ENCODE measurements at places on chromosomes 2 and 18. TPM values are rescaled to one million over a fixed set of nuclear protein-coding genes. Genes with fewer than 3 reads are reported as not detected.
A peak's percentile ranks its signal among the peaks of the same experiment; 100 is the strongest.

Gene POMC
- 5.8 TPM for total RNA-seq

Gene KCNG2
- not detected for total RNA-seq

Gene GAREM2
- 5.9 TPM for total RNA-seq

Gene GNAL
- 0.14 TPM for total RNA-seq

Gene DAPL1
- not detected for total RNA-seq

GRCh38 chr18:24427484-24427883 lies 1.0 kb downstream of the IMPACT start:
- no peak overlapping the region for H3K27ac ChIP-seq
- peaks cover 31% of the 10 kb centered on the region for H3K27me3 ChIP-seq
- DNase-seq = no peak
- peaks cover 11% of the 10 kb centered on the region for H3K4me1 ChIP-seq
- H3K4me3 ChIP-seq = peak overlapping the region; percentile 82
- H3K36me3 ChIP-seq = peaks cover 31% of the 10 kb centered on the region

GRCh38 chr18:34918856-34919255 lies 122.4 kb upstream of the MAPRE2 start:
- no peak overlapping the region for H3K27ac ChIP-seq
- H3K4me1 ChIP-seq = no peaks in the 10 kb centered on the region
- peaks cover 9% of the 10 kb centered on the region for H3K27me3 ChIP-seq
- no peak for DNase-seq
- no peaks in the 10 kb centered on the region for H3K36me3 ChIP-seq
- no peak overlapping the region for H3K4me3 ChIP-seq

DNA sequence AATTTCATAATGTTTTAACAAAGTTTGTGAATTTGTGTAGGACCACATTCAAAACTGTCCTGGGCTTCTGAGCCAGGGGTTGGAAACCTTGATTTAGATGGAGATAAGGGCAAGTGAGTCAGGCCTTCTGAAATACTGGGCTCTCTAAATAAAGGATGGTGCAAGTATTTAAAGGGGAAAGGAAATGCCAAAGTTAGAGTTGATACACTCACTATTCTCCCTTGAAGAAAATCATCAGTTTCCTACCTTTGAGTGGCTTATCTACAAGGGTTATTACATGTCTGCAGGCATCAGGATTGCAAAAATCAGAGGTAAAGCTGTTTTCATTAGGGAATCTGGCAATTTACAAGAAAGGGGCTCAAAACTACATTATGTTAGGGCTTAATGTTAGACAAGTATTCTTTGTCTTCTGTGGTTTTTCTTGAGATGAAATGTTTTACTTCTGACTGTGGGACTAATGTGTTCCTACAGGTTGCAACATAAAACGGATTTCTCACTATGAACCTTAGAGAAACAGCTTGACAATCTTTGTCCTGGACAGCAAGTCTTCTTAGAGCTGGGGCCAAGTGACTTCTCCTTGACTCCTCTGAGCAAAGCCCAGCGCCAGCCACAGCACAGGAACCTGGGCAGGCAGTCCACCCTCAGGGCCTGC lies 31.1 kb downstream of the RNU4ATAC start:
- no peak for DNase-seq
- peak overlapping the region; percentile 55 for H3K27ac ChIP-seq
- H3K27me3 ChIP-seq = no peaks in the 10 kb centered on the region
- H3K4me3 ChIP-seq = no peak overlapping the region
- H3K36me3 ChIP-seq = peaks cover 27% of the 10 kb centered on the region

- no peak for DNase-seq
- no peaks in the 10 kb centered on the region for H3K36me3 ChIP-seq
- H3K27me3 ChIP-seq = peaks cover 4% of the 10 kb centered on the region
- no peak overlapping the region for H3K4me3 ChIP-seq
Measured at GRCh38 chr2:134470561-134471168, 216.8 kb downstream of the MGAT5 start.

DNA sequence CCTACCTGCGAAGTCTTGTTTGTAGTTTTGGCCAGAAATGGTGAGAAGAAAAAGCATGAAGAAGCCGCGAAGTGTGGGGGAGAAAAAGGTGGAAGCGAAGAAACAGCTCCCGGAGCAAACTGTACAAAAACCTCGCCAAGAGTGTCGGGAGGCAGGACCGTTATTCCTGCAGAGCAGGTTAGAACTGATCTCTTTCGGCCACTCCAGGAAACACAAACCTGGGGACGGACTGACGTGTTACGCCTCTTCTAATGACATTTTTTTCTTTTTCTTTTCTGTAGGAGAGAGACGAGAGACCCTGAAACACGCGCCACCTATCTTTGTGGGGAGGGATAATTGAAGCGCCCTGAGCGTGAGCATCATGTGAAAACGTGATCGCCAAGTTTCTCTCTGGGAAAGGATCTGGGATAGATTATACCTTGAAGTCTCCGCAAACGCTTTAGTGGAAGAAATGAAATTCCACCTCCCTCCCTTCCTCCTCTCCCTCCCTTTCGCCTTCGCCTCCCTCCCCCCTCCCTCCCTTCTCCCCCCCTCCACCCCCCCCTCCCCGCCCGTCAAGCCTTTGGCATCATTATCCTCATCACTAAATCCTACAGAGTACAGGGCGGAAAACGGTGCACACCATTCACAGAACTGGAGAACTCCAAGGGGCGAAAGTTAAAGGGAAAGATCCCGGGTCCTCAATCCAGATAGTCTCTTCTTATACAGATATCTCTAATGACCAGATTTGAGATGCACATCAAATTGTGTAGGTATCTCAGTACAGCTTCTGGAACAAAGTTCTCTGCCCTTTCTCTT lies at the start of gene ZEB2:
Gene ZEB2 (minus strand): TSS at position 186 of the 798 bp plus-strand sequence. CDS start 2,769 bp downstream, outside the sequence.
- peak within 1 kb of the TSS; percentile 45 for H3K4me3 ChIP-seq
- no peak within 1 kb of the TSS for H3K27ac ChIP-seq
- peak; percentile 30 for DNase-seq

- no peak overlapping the region for H3K4me3 ChIP-seq
- H3K27me3 ChIP-seq = no peaks in the 10 kb centered on the region
- peaks cover 40% of the 10 kb centered on the region for H3K36me3 ChIP-seq
Measured at GRCh38 chr2:102318437-102318836, 7.1 kb downstream of the IL1RL1 start.

DNA sequence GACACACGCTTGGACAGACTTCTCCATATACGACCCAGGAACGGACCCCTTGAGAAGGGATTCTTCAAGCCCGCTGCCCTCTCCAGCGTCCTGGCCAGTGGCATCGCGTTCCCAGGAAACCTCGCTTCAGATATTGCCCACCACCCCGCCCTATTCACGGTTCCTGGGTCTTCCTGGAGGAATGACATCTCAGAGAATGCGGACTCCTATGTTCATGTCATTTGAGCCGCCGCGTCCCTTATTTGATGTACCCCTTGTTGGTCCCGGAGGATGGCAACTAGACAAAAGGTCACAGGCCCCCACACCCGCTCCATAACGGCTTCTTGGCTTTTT lies 588 bp upstream of the CCDC93 start:
- peak overlapping the region; percentile 92 for H3K4me3 ChIP-seq
- DNase-seq = no peak
- H3K27me3 ChIP-seq = peaks cover 9% of the 10 kb centered on the region
- H3K27ac ChIP-seq = peak overlapping the region; percentile 63
- peaks cover 34% of the 10 kb centered on the region for H3K4me1 ChIP-seq
- H3K36me3 ChIP-seq = peaks cover 12% of the 10 kb centered on the region

DNA sequence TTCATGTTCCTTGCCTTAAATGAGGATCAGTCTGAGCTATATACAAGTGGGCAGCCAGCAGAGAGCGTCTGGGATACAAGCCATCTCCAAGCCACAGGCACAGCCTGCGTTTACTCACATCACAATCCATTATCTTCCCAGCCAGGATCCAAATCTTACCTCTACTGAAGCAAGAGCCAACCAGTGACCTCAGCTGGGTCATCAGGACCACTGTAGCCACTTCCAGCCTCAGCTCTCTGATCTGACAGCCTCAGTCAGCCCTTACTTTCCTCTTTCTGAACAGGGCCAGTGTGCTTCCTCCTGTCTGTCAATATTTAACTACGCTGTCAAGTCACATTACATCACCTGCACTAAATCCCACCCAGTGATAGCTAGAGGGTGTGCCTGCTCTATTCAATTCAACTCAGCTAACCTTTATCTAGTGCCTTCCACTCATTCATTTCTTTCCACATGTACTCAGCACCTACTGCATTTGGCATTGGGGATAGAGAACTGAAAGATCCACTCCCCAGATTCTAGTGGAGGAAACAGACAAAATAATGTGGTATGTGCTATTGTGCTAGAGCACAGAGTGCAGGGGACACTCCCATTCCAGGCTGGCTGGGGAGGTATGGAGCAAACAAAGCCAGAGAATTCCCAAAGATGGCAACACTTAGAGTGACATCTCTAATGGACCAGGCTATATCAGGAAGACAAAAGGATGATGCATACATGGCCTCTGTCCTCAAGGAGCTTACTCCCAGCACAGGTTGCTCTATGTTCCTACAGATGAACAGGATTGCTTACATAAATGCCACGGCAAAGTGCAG lies 146.5 kb downstream of the NCKAP5 start:
- no peaks in the 10 kb centered on the region for H3K27me3 ChIP-seq
- no peaks in the 10 kb centered on the region for H3K36me3 ChIP-seq
- DNase-seq = no peak
- H3K27ac ChIP-seq = no peak overlapping the region
- H3K4me3 ChIP-seq = no peak overlapping the region

DNA sequence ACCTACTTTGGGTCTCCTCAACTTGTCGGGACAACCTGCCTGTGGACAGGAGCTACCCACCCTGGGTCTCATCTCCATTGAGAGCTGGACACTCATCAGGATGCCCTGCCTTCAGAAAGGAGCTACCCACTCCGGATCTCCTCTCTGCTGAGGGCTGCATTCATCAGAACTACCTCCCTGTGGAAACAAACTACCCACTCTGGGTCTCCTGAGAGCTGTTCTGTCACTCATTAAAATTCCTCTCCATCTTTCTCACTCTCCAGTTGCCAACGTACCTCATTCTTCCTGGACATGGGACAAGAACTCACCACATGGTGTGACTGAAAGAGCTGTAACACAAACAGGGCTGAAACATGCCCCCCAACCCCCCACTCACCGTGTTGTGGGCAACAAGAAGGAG lies 22.5 kb upstream of the UBE2F start:
- H3K27ac ChIP-seq = no peak overlapping the region
- no peaks in the 10 kb centered on the region for H3K27me3 ChIP-seq
- peaks cover 43% of the 10 kb centered on the region for H3K4me1 ChIP-seq
- DNase-seq = no peak
- no peak overlapping the region for H3K4me3 ChIP-seq
- peaks cover 39% of the 10 kb centered on the region for H3K36me3 ChIP-seq

GRCh38 chr2:236306825-236307540 lies 42.8 kb upstream of the ASB18 start:
- no peaks in the 10 kb centered on the region for H3K4me1 ChIP-seq
- no peaks in the 10 kb centered on the region for H3K27me3 ChIP-seq
- H3K4me3 ChIP-seq = no peak overlapping the region
- DNase-seq = no peak
- H3K27ac ChIP-seq = no peak overlapping the region
- no peaks in the 10 kb centered on the region for H3K36me3 ChIP-seq

DNA sequence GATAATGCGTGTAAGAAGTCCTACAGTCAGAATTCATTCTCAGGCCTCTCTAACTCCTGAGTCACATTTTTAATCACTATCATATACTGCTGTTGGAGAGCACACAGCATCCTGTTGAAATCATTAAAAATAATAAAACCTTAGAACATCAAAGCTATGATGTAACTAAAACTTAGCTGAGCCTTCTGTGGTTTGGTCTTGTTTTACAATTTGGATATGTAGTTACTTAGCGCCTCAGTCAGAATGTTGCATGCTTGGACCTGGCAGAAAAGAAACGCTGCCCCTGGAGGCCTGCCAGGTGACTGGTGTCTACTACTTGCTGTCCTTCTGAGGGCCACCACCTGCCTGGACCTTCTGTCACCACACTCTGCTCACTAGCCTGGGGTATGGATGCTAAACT lies 261.1 kb upstream of the RASGRP3 start:
- no peak for DNase-seq
- H3K36me3 ChIP-seq = no peaks in the 10 kb centered on the region
- H3K4me3 ChIP-seq = no peak overlapping the region
- H3K27ac ChIP-seq = no peak overlapping the region

DNA sequence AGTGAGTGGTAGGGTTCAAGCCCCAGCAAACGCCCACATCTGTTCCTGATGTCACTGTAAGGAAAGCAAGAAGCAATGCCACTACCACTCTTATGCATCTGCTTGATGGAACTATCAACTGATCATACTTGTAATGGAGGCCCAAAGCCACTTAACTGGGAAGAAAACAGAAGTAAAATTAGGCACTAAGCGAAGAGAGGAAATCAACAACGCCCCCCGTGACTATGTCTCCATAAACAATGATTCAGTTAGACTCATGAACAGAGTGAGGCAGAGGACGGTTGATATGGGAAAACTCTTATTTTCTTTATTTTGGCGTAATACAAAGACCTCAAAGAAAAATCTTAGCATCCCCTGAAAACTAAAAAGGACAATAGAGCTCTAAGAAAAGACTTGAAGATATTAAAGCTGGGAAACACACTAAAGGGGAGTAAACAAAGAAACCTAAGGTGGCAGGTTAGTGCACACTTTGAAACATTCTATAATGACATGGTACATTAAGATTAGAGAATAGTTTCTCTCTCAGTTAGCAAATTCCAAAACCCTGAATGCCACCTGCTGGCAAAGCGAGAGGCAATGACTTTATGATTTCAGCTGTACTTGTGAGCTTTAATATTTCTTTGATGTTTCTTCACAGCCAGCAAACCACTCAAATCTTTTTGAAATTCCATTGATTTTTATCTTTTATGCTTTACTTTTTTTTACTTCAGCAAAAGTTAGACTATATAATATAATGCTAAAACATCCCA lies 86.5 kb downstream of the LRP2 start:
- no peaks in the 10 kb centered on the region for H3K4me1 ChIP-seq
- H3K4me3 ChIP-seq = no peak overlapping the region
- no peak overlapping the region for H3K27ac ChIP-seq
- DNase-seq = no peak
- peaks cover 16% of the 10 kb centered on the region for H3K27me3 ChIP-seq

DNA sequence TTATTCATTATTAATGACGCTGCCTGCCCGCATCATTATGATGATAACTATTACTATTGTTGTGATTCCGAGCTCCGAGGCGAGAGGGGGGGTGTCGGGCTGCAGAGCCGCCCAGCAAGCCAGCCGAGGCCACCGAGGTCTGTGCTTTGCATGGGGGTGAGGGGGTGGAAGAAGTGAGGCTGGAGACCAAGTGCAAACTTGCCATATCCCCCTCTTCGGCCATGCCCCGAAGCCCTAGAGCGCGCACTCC lies 3.6 kb downstream of the BCL11A start:
- peak overlapping the region; percentile 80 for H3K4me3 ChIP-seq
- H3K36me3 ChIP-seq = no peaks in the 10 kb centered on the region
- no peak for DNase-seq
- peaks cover 71% of the 10 kb centered on the region for H3K27me3 ChIP-seq
- H3K27ac ChIP-seq = no peak overlapping the region

GRCh38 chr2:100042562-100042961 lies 99.8 kb downstream of the AFF3 start:
- H3K4me1 ChIP-seq = no peaks in the 10 kb centered on the region
- no peak for DNase-seq
- H3K36me3 ChIP-seq = no peaks in the 10 kb centered on the region
- H3K27me3 ChIP-seq = no peaks in the 10 kb centered on the region

GRCh38 chr18:23542461-23542860 lies 39.1 kb downstream of the RMC1 start:
- no peak overlapping the region for H3K27ac ChIP-seq
- H3K4me1 ChIP-seq = peaks cover 35% of the 10 kb centered on the region
- DNase-seq = no peak
- no peak overlapping the region for H3K4me3 ChIP-seq
